Fibroblast of mammary gland (primary cell): ENCODE measurements at places on chromosomes 3 and 15.
A peak's percentile ranks its signal among the peaks of the same experiment; 100 is the strongest.

DNA sequence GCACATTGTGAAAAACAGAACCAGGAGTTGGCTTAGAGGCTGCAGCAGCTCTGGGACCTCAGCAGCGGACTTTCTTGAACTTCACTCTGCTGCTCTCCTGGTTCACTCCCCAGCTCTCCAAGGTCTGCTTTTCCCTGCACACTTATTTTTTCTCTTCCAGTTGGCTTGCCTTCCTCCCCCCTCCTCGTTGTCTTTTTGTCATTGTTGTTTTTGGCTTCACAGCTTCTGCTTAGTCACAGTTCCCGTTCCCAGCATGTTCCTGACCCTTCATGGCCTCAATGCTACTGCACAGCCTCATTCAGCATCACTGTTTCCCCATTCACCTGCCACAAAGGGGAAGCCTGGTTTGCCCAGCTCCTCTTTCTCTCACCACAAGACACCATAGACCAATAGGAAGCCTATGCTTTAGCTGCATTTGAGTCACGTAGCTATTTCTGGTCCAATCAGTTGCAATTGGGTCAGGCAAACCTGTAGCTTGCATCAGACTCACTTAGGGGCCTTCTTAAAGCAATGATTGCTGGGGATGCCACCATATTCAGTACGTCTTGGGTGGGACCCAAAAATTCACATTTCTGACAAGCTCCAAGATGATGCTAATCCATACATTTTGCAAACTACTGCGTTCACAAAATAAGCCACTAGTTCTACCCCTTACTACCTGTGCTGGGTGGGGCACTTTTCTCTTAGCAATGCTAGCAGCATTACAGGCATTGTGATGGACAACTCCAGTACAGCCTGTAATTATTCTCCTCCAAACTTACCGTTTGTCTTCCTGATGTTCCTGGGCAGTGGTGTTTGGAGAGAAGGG lies 7.8 kb upstream of the SUMF1 start:
- DNase-seq, result peak; percentile 91

DNA sequence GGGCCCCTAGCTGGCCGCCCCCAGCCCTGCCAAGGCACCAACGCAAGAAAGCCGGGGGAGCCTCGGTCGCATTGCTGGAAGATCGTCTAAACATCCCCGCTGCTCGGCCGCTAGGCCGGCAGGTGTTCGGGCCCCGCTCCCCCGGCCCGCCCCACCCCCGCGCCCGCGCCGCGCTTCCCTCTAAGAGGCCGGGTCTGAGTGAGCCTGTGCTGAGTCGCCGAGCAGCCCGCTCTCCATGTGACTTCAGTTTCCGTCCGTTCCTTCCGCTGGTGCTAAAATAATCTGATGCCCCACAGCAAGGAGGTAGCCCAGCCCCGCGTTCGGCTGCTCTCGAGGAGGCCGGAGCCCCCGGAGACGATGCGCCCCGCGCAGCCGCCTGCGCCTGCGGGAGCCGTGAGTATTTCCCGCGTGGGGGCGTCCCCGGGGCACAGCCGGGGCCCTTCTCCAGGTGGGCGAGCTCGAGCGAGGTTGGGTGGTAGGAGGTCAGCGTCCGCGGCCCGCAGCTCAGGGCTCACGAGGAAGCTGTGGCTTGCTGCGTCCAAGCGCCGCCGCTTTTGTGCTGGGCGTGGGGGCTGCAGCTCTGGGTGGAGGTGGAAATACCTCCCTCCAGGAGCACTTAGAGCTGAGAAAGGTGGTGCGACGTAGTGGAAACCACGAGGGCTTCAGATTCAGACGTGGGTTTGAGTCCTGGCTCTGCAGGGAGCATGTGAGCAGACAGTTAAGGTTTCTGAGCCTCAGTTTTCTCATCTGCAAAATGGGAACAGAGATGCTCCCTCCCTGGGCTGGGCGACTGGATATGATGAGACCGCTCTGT lies at the start of gene NRROS:
Gene NRROS (plus strand): TSS at position 212 of the 814 bp plus-strand sequence. CDS start 14,846 bp downstream, outside the sequence.
- peak; percentile 47 for DNase-seq

- no peak for DNase-seq
These were observed 30.0 kb upstream of the CHD2 start for GRCh38 chr15:92870010-92870591.

DNA sequence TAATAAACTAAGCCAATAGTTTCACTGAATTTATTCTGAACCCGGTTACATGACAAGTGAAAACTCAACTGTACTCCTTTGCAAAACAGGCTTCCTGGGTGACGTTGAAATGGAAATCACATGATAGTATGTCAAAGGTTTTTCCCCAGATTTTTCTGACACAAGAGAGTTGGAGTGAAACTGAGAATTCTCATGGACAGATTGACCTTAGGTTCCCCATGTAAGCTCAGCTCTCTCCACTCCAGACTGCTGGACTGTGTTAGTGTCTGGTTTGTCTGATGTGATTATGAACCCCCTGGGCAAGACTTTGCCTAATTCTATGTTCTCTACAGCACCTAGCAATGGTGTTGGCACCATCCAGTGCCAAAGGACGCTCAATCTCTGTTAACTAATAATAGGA lies 219.7 kb upstream of the COL8A1 start:
- DNase-seq, result peak; percentile 31

DNA sequence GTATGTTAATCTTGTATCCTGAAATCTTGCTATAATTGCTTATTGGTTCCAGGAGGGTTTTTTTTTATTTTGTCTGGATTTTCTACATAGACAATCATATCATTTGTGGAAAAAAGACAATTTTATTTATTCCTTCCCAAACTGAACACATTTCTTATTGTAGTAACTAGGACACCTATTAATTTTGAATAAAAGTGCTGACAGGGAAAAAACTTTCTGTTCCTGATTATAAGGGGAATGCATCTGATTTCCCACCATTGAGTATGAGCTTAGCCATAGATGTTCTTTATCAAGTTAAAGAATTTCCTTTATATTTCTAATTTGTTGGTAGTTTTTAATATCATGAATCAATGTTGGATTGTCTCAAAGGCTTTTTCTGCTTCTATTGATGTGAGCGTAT lies 460.7 kb upstream of the CNTN3 start:
- DNase-seq, result no peak

GRCh38 chr3:130662501-130662996 lies 84.1 kb downstream of the PIK3R4 start:
- DNase-seq, result no peak

- DNase-seq, result no peak
These were observed 483 bp downstream of the EHD4 start for GRCh38 chr15:41971895-41972252.

GRCh38 chr15:56168394-56168793 lies 75.3 kb downstream of the RFX7 start:
- DNase-seq, result peak; percentile 49

GRCh38 chr15:73010154-73011152 lies 41.8 kb upstream of the NEO1 start:
- peak; percentile 58 for DNase-seq

DNA sequence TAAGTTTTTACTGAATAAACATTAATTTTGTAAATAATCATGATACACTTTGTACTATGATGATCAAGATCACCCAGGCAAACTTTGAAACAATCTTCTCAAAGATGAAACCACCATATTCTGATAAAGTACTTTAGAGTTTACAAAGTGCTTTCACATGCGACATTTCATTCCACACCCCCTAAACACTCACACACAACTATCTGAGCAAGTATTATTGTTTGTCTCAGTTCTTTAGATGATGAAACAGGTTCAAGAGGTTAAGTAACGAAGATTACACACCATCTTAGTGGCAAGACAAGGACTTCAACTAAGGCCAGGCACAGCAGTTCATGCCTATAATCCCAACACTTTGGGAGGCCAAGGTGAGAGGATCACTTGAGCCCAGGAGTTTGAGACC lies 37.6 kb downstream of the ZNF148 start:
- DNase-seq, result no peak

DNA sequence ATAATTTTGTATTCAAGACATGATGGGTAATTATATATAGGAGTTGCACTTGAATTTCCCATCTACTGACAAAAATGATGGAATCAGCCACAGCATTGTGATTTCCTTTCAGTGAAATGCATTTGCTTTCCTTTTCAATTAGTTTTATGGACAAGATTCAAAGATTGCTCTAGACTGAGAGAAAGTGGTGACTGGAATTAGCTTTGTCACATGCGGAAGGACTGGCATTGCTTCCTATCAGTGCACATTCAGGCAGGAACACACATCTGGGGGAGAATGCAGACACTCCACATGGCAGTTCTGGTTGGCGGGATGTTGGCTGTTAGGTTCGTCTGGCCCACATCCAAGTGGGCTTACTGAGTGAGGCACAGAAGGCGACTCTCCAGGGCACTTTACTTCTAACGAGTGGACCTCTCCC lies 399.3 kb upstream of the RGMA start:
- no peak for DNase-seq

GRCh38 chr3:13673207-13673606 lies 124.3 kb downstream of the FBLN2 start:
- DNase-seq, result no peak

GRCh38 chr15:90817117-90818057 lies 51.0 kb upstream of the FURIN start:
- DNase-seq, result no peak

DNA sequence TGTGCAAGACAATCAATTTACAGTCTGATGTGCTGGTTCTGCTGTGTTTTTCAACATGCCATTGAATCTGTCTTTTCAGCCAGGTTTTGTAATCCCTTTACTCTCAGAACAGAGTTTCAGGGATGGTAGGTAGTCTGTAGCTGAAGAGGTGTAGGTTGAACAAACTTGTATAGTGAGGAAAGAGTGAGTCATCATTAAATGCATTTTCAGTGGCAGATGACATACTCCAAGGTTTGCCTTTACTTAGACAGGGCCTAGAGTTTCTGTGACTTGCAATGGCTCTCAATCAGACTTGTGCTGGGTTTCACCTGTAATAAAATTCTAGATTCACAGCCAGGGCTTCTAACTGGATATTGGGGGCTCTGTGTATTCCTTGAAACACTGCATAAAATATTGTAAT lies 94.6 kb downstream of the CYP19A1 start:
- DNase-seq, result peak; percentile 40

- peak; percentile 74 for DNase-seq
These were observed 318.5 kb downstream of the TBC1D5 start for GRCh38 chr3:17423786-17424536.

GRCh38 chr3:7188551-7188950 lies 327.6 kb downstream of the GRM7 start:
- no peak for DNase-seq

DNA sequence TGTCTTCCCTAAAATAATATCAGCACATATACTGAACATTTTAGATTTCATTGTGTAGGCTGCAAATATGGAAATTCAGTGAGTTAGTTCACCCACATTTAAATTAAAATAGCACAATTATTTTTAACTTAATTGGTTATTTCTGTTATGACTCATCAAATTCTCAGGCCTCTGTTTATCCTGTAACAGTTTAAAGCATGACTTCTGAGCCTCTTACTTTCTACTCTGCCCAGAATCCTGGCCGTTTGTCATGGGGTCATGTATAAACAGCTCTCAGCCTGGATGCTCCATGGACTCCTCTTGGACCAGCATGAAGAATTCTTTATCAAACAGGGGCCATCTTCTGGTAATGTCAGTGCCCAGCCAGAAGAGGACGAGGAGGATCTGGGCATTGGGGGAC lies 12.2 kb downstream of the TUBGCP4 start:
- DNase-seq, result peak; percentile 30

DNA sequence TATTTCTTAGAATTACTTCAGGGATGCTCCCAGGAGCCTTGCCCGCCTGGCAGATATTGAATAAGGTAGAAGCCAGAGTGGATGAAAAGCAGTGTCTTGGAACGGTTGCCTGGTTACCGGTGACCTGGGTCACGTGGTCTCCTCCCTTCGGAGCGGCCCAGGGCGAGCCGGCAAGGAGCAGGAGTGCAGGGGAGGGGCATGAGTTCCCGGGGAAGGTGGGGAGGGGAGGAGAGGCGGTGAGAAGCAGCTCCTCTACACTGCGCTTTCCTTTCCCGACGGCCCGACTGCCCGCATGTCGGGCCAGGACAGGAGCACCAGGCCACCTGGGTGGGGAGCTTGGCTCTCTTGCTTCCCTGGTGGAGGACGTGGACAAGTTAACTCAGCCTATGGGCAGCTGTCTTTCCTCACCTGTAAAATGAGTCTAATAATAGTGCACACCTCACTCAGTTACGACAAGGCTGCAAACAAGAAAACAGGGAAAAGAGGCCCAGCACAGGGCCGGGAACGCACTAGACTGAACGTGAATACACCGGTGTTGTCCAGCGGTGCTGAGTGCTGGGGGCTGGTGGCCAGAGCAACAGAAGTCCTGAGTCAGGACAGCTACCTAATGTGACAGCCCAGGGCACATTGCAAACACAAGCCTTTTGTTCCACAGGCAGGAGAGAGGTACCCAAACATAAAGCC lies 198.3 kb downstream of the ADAMTS9 start:
- DNase-seq, result no peak

DNA sequence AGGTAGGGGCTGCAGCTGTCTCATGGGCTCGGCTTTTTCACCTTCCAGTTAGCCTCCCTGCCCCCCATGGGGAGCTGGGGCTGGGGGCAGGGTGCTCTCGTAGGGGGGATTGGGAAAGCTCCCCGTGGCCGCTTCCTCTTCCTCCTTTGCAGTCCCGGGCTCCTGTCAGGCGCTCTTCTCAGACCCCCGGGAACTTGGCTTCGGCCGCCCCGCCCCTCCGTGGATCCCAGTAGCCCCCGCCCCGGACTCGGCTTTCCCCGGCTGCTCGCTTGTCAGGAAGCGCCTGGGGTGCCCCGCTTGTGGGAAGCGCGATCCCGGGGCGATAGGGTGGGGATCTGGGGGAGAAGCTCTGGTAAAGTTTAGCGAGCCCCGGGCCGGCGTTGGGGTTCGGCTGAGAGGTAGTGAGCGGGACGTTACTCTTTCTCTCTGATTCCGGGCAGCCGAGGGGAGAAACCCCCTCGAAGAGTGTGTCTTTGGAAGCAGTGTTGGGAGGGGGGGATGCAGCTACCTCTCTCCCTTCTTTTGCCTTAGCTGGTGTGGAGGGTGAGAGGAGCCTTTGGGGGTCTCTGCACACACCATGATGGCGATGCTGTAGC lies 611 bp downstream of the PIAS1 start:
- peak; percentile 11 for DNase-seq

DNA sequence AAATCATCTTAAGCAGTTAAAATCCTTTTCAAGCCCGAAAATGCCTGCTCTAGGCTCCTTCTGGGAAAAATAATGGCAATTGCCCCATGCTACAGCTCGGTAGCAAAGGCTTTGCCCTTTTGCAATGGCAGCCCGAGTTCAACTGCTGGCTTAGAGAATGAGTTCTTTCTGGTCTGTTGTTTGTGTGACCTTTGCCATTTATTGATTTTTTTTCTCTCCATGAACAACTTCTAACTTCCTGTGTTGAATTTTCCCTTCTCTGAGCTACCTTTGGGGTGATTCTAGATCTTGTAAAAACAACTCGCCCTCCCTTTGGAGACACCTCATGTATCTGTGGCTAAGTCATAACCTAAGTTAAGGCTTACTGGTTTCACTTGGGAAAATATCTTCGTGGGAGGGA lies 139.3 kb downstream of the PLCH1 start:
- DNase-seq, result no peak

DNA sequence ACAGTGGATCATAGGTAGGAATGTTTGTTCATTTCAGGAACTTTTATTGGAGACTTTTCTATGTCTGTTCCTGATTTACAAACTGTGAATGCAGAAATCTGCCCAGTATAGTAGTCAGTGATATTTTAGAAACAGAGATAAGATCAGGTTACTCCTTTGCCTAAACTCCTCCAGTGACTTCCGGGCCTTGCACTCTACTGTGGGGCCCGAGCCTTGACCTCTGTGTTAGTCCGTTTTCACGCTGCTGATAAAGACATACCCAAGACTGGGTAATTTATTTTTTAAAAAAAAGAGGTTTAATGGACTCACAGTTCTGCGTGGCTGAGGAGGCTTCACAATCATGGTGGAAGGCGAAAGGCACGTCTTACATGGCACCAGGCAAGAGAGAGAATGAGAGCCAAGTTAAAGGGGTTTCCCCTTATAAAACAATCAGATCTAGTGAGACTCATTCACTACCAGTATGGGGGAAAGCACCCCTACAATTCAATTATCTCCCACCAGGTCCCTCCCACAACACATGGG lies 127.1 kb downstream of the DNAJB8 start:
- DNase-seq, result no peak
